ENCODE measurements at places on chromosomes 11 and 22. TPM values are rescaled to one million over a fixed set of nuclear protein-coding genes. Genes with fewer than 3 reads are reported as not detected.

GRCh38 chr11:104695065-104695463 lies 203.2 kb downstream of the CASP12 start:
- no peak for DNase-seq

- no peak for DNase-seq
Observed at GRCh38 chr11:117620086-117620485, 176.9 kb downstream of the DSCAML1 start.

The BAIAP2L2 gene
- total RNA-seq = 1.1 TPM

DNA sequence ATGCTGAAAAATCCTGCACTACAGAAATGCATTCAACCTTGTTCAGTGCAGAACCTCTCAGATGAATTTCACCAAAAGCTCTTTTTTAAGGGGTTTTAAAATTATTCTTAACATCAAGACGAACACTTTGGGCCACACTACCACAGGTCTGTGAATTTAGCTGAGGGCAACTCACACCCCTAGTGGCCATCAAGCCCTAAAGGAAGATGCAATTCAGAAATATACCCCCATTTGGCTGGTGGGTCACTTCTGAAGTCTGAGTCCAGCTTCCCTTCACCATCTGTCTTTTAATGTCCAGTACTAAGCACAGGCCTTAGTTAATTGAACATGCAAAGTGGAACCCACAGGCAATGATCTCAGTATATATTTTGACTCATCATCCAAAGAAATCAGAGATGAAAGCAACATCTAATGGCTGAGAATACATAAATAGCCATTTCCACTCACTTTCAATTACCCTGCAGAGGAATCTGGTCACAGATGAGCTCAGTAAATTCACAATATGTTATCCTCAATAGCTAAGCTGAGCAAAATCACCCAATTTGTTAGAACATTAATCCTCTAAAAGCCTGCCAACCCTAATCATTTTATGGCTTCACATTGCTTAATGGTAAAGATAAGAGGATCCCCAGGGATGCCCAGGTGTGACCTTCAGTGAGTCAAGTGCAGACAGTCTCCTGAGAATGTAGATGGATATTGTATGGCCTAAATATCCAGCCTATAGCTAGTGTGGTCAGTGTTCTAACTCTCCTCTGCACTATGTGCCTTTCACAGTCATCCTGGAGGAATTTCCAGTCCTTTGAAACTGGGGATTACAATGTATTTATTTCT lies 50.3 kb downstream of the FAM76B start:
- no peak for DNase-seq

GRCh38 chr11:875769-876301 lies 33.2 kb downstream of the TSPAN4 start:
- DNase-seq = no peak

The TMPRSS6 gene
- total RNA-seq = 107 TPM

The OVOL1 gene
- 0.23 TPM for total RNA-seq

GRCh38 chr11:7573558-7574296 lies 59.9 kb downstream of the PPFIBP2 start:
- DNase-seq = peak; percentile 80

The SAA2 gene
- total RNA-seq = 26,068 TPM

GRCh38 chr22:38750104-38750503 lies 5.7 kb downstream of the SUN2 start:
- DNase-seq = no peak

The UBQLN3 gene
- not detected for total RNA-seq

- no peak for DNase-seq
Observed at GRCh38 chr11:15858881-15859280, 497.5 kb downstream of the SOX6 start.

The SORL1 gene
- 133 TPM for total RNA-seq

- DNase-seq = no peak
Observed at GRCh38 chr11:47111318-47111804, 65.3 kb downstream of the ARFGAP2 start.

The MMP12 gene
- not detected for total RNA-seq

DNA sequence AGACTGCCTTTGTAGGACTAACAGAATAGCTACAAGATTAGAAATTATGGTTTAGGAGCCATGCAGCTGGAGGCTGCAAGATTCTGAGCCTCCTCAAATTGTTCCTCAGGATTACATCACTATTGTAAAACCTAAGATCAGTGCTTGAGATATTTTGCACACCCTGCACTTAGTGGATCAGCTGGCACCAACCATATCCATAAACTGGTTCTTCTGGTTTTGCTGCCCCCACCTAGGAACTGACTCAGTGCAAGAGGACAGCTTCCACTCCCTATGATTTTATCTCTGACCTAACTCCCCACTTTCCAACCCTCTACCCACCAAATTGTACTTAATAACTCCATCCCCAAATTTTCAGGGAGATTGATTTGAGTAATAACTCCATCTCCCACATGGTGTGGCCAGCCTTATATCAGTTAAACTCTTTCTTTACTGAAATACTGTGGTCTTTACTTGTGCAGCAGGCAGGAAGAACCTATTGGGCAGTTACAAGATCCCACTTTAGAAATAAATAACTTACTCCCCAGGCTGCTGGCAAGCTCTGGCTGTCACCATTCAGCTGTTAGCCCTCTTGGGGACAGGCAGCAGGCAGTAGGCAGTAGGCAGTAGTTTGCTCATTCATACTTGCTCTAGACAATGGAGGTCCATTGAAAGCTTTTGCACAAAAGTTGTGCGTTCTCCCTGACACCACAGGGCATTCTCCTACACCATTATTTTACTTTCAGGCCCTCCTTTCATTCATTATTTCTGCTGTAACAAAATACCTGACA lies 119.0 kb downstream of the SLC17A6 start:
- no peak for DNase-seq

The GGTLC2 gene
- total RNA-seq = not detected

The DNAJB7 gene
- total RNA-seq = not detected

DNA sequence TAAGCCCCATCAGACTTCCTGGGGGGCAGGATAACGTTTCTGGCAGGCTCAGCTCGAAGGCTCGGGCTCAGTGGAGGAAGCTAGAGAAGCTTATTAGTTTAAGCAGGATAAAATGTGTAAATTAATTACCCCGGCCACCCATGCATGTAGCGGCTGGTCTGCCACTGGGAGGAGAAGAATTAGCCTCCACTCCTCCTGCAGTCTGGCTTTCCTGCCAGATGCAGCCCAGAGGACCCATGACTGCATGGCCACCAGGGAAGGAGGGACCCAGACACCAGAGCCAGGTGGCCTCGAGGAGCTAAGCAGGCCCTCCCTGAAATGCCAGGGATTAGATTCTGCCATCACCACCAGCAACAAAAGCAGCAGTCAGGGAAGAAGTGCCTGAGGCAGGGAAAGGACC lies 32.3 kb downstream of the TRIM29 start:
- no peak for DNase-seq

GRCh38 chr22:28198692-28199091 lies 279.6 kb upstream of the PITPNB start:
- DNase-seq = no peak

The TTLL8 gene
- total RNA-seq = not detected

DNA sequence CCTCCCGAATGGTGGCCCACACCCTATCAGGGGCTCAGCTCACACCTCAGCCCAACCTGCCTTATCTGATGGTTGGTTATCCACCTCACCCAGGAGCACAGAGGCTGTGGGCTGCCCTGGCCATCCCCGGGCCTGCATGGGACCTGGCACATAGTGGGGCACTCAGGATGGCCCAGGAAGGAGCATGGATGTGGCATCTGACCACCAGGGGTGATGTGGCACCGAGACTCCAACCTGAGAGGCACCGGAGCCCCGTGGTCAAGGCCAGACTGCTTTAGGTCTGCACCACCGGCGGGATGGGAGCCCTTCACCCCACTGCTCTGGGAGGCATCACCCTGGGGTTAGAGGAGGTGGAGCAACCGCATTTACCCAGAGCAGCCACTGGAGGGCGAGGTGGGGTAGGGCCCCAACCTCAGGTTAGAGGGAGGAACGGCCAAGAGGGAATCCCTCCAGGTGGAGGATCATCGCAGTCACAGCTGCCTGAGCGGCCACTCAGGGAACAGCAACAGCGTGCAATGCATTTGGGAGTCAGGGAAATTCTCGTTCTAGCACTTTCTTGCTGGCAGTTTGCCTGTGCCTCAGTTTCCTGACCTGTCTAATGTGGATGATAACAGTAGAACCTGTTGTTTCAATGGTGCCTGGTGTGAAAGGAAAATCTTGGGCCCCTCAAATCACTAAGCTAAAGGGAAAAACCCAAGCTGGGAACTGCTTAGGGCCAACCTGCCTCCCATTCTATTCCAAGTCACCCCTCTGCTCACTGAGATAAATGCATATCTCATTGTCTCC lies 52.9 kb upstream of the CARS1 start:
- peak; percentile 46 for DNase-seq

GRCh38 chr11:82756765-82757639 lies 23.3 kb upstream of the FAM181B start:
- DNase-seq = no peak

The MAPK8IP2 gene
- total RNA-seq = 0.53 TPM

DNA sequence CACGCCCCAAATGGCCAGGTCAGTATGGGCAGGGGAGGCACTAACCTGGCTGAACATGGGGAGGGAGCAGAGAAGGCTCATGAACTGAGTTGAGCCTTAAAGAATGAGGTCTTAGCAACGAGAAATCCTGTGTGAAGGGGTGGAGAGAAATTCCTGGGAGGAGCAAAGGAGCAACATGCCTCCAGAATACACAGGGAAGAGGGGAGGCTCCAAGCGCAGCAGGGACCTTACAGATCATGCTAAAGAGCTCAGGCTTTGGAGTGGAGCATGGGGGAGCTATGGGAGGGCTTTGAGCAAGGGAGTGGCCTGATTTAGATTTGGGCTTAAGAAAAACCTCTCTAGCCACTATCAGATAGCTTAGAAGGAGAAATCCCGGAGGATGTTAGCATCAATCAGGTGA lies 88.1 kb downstream of the MN1 start:
- DNase-seq = no peak

DNA sequence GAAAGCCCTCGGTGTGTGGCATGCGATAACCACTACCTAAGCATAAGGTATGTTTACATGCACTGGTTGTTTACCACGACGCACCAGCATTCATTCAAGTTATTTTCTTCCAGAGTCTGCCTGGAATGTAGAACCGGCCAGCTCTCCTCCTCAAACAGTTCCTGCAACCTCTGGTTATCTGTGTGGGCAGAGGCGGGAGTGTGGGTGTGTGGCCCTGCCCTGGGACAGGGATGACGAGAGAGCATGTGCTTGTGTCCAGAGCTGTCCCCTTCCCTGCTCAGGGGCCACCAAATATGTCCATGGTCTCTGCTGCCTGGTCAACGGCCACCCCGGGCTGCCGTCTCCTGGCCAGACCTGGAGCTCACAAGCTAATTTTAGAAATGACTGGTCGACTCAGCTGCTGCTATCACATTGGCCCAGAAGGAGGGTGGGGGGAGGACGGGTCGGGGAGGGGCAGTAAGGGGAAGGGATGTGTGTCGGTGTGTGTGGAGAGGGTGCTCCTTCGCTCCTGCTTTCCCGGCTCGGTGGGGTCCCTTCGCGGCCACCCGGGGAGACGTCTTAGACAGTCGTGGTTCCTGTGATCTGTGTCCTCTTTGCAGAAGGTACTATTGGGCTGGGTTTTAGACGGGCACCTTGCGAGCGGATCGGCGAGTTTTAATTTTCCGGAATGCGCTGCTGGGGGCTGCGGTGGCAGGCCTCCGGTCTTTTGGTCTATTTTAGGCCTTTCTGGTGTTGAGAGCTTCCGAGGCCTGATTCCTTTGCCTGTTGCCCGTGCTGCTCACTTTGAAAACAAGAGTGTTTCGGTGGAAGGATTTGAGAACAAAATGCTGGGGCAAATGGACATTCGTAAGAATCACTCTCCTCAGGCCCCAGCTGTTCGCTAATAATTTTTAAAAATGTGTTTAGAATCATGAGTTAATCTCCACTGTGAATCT lies at the start of gene MYO18B:
TSS of gene MYO18B (plus strand) at position 497 of the 935 bp plus-strand sequence. CDS start 18,905 bp downstream, outside the sequence.
- DNase-seq = no peak

GRCh38 chr11:117356126-117356890 lies 28.7 kb downstream of the CEP164 start:
- no peak for DNase-seq

The OR52N4 gene
- not detected for total RNA-seq

The KCNJ1 gene
- not detected for total RNA-seq

GRCh38 chr11:86949995-86950660 lies 5.1 kb downstream of the FZD4 start:
- no peak for DNase-seq

The ASRGL1 gene
- 5.6 TPM for total RNA-seq

The ZNF280B gene
- 0.08 TPM for total RNA-seq

The POU2AF2 gene
- total RNA-seq = not detected

DNA sequence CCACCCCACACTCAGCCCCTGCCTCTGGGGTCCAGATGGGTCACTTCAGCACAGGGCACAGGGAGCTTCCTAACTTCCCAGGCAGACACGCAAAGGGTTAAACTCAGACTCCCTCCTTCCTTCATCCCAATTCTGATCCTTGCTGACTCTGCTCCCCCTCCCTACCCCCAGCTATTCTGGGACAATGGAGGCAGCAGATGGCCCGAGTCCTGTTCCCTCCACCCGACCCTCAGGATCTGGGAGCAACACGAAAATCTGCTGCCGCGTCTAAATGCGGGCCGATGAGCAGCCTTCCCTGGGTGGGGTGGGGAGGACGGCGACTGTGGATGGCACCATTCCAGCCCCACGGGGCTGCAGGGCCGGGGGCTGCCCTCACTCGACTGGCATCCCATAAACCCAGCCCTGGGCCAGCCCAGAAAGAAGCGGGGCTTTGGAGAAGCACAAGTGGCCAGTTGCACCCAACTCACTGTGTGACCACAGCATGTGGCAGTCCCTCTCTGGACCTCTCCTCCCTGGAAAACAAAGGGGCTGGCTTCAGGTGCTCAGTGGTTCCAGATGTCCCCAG lies 18.7 kb downstream of the MFNG start:
- DNase-seq = no peak

- DNase-seq = no peak
Observed at GRCh38 chr11:44574610-44575287, 9.3 kb downstream of the CD82 start.

- peak; percentile 7 for DNase-seq
Observed at GRCh38 chr11:71309181-71309580, 56.8 kb upstream of the SHANK2 start.

DNA sequence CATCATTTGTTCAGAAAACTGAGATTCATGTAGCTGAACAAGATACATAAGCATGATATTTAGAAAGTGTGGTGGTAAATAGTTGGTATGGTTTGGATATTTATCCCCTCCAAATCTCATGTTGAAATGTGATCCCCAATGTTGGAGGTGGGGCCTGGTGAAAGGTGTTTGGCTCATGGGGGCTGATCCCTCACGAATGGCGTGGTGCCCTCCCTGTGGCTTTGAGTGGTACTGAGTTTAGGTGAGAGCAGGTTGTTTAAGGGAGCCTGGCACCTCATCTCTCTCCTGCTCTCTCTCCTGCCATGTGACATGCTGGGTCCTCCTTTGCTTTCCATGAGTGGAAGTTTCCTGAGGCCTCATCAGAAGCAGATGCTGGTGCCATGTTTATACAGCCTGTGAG lies 48.1 kb downstream of the NXPE1 start:
- no peak for DNase-seq

The NRIP3 gene
- 0.05 TPM for total RNA-seq

DNA sequence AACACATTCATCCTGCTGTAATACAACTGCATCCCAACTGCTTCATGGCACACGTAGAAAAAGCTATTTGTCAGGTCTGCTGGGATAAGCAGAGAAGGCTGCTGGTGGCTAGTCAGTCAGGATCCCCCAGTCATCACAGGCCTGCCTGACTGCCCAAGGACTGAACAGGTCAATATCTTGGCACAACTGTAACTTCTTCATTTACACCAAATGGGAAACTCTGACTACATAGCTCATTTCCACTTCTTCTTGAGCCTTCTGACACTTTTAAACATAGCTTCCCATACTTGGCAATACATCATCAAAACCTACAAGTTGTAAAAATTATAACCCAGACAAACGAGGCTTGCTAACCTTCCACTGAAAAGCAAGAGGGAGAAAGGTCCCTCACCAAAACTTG lies 2.8 kb downstream of the TMEM9B start:
- DNase-seq = no peak

All from left lobe of liver (tissue), 2 donors.